ENCODE measurements at places on chromosomes 3 and 15.

DNA sequence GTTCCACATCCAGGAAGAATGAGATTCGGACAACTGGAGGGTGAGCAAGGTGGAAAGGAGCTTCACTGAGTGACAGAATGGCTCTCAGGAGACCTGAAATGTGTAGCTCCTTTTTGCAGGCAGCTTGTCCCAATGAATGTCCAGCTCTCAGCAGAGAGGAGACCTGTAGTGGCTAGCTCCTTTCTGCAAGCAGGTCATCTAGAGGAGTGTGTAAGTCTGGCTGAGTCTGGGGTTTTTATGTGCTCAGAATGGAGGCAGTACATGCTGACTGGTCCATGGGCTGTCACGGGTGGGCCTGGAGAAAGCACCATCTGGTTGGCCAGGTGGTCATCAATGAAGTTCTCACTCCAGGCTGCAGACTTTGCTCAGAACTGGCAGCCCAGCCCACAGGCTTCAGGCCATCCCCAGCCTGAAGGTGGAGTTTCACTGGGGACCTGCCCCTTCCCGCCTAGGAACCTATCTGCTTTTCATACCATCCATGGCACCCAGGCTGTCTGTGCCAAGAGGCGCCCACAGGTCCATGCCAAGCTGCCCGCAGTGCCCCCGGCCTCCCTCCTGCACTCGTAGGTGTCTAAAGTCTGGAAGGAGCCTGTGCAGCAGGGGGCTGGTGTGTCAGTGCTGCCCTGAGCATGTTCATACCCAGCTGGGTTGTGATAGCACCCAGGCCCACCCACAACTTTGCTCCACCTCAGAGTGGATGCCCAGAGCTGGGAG, 276.6 kb downstream of the UBE2E2 start:
- DNase-seq: no peak

DNA sequence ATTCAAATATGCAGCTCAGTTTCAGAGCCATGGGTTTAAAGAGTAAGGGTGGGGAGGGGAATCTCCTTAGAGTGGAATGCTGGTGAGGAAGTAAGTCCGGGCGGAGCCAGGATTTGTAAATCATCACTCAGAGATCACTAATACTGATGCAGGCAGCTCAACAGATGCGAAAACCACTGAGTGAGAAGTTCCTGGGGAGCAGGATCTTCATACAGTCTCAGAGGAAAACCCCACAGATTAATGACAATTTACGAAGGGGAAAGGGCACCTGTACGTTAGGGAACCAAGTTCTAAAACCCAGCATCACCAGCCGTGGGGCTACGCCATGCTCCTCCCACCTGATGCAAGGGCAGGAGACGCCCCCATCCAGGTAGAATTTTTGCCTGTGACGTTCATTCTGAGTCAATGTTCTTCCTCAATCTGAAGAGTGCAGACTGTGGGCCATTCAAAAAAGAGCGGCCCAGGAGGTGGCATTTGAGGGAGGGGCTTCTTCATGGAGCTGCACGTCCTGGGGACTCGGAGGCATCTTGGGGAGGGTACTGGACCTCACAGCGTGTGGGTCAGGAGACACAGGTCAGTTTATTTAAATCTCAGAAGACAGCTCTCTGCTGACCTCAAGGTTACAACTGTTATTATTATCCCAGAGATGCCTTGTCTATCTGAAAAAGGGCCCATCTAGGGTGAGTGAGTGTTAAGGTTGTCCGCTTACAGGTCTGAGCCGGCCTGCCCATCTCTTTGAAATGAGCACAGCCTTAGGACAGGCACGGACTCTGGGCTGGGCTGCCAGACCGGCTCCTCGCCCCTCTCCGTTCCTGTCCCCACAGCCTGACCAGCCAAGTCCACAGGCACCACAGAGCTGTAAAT, 228.0 kb downstream of the XXYLT1 start:
- DNase-seq: no peak

DNA sequence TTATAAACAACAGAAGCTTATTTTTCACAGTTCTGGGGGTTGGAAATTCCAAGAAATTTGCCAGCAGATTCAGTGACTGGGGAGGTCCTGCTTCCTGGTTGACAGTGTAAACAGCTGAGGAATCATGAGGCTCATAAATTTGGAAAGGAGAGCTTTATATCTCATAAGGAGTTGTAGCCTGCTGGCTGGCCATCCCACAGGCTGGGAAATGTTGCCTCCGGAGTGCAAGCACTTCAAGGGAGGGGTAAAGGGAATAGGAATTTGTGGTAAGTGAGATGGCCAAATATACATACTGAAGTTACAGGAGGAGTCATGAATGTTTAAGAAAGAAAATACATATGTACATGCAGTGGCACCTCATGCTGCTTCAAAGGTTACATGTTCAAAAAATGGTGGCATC, 217.2 kb upstream of the CBLB start:
- no peak for DNase-seq

GRCh38 chr3:188432802-188433520, 279.0 kb downstream of the LPP start:
- DNase-seq: no peak

DNA sequence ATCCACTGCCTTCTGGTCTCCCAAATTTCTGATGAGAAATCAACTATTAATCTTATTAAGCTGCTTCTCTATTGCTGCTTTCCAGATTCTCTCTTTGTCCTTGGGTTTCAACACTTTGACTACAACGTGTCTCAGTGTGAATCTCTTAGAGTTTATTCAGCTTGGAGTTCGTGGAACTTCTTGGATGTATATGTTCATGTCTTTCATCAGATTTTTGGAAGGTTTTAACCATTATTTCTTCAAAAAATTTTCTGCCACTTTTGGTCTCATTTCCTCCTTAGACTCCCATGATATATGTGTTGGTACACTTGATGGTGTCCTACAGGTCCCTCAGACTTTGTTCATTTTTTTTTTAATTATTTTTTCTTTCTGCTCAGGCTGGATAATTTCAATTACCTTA, 36.0 kb downstream of the TICRR start:
- DNase-seq: no peak

- no peak for DNase-seq
Measured at GRCh38 chr3:53167418-53168174, 6.6 kb downstream of the PRKCD start.

DNA sequence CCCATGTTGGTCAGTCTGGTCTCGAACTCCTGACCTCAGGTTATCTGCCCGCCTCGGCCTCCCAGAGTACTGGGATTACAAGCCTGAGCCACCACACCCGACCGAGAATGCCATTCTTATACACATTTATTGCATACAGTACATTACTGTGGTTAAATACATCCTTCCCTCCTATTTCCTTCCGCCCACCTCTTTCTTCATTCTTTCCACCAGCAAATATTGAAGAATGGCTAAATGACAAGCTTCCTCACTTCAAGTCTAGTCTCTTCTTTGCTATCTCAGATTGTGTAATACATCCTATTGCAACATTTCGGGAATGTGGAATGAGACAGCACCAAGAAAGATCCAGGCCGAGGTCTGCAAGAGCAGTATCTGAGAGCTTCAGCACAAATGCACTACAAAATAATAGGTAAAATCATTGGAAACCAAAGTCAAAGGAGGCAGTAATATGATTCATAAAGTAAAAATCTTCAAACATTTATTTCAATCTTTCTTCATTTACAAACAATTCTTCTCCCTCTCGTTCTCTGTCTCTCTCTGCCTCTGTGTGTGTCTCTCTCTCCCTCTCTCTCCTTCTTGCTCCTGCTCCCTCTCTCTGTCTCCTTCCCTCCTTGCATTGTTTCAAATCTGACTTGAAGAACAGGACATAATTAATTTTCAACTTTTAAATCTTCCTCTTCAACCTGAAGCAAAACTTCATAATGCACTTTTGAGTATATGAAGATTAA, 94.7 kb upstream of the TGFBR2 start:
- DNase-seq: no peak

DNA sequence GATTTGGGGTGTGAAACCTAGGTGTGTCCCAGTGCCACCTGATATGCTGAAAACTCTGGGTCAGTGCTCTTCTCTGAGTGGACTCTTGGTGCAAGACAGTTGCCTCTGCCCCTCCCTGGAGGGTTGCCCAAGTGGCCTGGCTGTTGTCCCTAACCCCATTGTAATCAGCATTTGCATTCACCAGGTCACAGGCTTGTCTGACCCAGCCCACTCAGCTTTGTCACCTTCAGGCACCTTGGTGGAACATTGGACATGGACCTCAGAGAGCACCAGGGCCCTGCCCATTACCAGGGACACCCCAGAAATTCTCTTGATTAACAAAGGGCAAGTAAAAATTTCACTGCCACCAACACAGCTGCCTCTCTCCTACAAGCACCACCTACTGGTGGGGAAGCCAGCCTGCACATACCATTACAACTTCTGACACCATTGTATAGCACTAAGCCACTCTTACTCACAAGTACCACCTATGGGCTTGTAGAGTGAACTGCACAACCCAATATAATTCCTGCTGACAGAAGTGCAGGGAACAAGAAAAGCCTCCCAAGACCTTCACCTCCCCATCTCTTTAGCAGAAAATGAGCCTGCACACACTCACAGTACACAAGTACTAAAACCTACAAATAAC, 324.6 kb downstream of the EPHA6 start:
- no peak for DNase-seq

- no peak for DNase-seq
Measured at GRCh38 chr15:62495670-62496614, 330.9 kb upstream of the C2CD4B start.

- DNase-seq: no peak
Measured at GRCh38 chr15:39285663-39286062, 295.2 kb upstream of the THBS1 start.

DNA sequence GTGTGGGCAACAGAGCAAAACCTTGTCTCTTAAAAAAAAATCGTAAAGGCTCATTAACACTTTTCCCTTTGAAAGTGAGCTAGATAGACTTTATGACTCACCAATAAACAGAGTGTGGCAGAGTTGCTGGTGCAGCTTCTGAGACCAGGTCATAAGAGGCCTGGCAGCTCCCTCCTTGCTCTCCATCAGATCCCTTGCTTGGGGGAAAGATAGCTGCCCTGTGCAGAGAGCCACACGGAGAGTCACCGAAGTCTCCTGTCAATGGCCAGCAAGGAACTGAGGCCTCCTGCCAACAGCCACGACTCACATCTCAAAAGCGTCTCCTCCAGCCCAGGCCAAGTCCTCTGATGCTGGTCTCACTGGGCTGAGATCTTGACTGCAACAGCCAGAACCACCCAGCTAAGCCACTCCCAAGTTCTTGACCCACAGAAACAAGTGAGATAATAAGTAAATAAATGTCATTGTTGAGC, 8.7 kb upstream of the GP9 start:
- no peak for DNase-seq

- no peak for DNase-seq
Measured at GRCh38 chr3:149487598-149488197, 13.2 kb downstream of the TM4SF4 start.

GRCh38 chr15:73153024-73153423, 100.8 kb downstream of the NEO1 start:
- DNase-seq: no peak

- DNase-seq: peak; percentile 89
Measured at GRCh38 chr15:78162038-78162437, 12.9 kb downstream of the IDH3A start.

DNA sequence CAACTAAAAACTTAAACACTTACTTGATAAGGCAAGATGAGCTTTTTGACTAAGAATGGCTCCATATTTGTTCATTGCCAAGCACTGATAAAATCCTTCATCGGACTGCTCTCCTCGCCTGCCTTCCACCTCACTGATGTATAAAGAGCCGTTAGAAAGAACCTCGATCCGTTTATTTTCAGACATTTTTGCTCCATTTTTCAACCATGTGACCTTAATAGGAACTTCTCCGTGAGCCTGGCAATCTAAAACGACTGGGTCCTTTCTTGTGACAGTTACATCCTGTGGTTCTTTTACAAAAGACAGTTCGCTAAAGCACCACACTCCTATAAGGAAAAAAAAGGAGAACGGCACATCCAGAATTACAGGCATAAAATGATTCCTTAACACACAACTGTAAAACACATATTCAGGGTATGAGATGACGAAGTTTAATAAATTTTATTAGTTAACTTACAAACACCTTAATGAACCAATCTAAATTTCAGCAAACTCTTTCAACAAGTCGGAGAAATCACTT, 2.5 kb downstream of the PRTG start:
- DNase-seq: no peak

- no peak for DNase-seq
Measured at GRCh38 chr3:175227126-175227525, 368.0 kb downstream of the NAALADL2 start.

DNA sequence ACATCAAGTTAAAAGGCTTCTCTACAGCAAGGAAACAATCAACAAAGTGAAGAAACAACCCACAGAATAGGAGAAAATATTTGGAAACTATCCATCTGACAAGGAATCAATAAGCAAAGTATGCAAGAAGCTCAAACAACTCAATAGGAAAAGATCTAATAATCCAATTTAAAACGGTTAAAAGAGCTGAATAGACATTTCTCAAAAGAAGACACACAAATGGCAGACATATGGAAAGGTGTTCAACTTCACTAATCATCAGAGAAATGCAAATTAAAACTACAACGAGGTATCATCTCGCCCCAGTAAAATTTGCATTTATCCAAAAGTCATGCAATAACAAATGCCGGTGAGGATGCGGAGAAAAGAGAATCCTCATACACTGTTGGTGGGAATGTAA, 82.2 kb upstream of the NECTIN3 start:
- DNase-seq: no peak

DNA sequence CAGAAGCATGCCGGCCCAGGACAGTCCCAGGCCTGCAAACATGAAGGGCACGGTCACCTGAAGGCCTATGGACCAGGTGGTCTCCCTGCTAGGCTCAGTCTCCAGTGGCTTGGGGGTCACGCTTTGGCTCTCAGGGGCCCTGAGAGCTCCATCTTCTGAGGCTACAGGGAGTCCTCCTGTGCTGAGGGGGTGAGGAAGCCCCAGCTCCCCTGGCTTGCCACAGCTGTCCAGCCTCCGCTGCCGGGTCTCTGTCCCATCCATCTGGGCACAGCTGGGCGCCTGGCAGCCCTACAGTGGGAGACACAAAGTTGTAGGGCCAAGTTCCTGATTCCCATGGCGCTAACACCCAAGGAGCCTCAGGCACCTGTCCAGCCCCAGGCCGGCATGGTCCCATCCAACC, 16.0 kb downstream of the SLC41A3 start:
- no peak for DNase-seq

GRCh38 chr3:72161881-72162595, 377.1 kb upstream of the PROK2 start:
- no peak for DNase-seq

- DNase-seq: no peak
Measured at GRCh38 chr3:23094890-23095462, 108.2 kb upstream of the UBE2E2 start.

- DNase-seq: peak; percentile 27
Measured at GRCh38 chr15:61227269-61227949, 1.7 kb downstream of the RORA start.

DNA sequence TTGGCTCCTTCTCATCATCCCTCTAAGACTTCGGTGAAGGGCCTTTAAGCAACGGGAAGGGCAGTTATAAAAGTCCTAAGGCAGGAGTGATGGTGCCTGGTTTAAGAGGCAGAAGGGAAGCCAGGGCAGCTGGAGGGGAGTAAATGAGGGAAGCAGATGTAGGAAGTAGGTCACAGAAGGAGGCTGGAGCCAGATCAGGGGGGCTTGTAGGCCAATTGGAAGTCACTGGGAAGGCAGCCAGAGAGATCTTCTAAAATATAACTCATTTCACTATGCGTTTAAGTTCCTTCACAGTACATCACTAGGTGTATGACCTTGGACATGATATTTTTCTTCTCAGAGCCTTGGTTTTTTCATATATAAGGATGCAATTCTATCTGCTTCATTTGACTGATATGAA, 94.7 kb downstream of the MYH15 start:
- no peak for DNase-seq

- DNase-seq: no peak
Measured at GRCh38 chr3:168427835-168428475, 332.2 kb upstream of the GOLIM4 start.

GRCh38 chr3:156811089-156811862, 14.9 kb upstream of the LEKR1 start:
- no peak for DNase-seq

All from nucleus accumbens (tissue), 56 donors.